ENCODE measurements at places on chromosomes 7 and 10.

GRCh38 chr10:73906524-73907447 lies 4.1 kb upstream of the PLAU start:
- peak; percentile 93 for DNase-seq

GRCh38 chr7:108091461-108091831 lies 38.7 kb downstream of the LAMB4 start:
- no peak for DNase-seq

DNA sequence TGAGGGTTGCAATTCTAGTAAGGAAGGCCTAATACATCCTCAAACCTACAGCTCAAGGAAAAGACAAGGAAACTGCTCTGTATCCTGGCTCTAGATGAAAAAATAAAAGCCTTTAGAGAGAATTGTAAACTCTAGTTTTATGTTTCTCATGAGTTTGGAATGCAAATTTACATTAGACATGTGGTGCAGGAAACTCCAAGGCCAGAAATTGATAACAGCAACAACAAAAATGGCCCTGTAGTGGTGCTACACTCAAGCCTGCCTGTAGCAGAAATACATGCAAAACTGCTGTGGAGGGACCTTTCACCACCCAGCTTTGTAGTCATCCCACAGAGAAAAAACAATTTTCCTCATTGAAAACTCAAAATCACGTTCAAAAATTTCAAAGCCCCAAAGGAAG lies 546.7 kb upstream of the LRRN3 start:
- DNase-seq = no peak

DNA sequence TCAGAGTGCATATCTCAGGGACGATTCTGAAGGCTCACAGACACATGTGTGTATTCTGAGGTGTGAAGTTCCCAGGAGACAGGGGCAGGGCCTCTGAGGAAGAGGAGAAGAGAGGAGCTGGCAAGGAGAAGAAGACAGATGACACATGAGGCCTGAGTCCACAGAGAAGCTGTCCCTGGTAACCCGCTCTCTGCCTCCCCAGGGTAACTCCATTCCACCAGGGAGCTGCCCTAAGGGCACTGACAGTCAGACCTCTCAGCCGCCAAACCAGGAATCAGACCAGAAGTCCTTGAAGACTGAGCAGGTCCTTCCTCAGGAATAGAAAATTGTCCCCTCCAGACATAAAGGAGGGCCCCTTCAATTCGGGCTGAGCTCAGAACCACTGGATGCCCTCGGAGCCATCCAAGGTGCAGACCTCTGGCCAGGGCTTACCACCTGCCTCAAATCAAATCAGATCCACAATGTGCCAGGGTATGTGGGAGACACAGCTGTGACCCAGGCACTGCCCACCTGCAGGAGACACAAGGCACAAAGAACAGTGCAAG lies 57.4 kb downstream of the TLL2 start:
- no peak for DNase-seq

DNA sequence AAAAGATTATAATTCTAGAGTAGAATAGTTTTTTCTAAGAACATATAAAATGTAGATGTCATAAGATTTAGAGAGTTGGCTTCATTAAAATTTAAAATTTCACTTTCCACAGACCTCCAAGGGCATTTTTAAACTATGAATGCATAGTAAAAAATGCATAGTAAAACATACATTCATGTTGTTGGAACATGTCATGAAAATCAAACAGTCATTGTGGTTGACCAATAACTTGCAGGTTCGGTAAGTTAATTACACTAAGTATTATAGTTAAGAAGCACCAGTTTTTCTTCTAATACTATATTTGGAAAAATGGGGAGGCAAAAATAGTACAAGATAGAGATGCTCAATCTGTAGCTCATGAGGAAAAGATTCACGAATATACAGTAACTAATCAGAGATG lies 61.5 kb upstream of the MACROH2A2 start:
- DNase-seq = no peak

DNA sequence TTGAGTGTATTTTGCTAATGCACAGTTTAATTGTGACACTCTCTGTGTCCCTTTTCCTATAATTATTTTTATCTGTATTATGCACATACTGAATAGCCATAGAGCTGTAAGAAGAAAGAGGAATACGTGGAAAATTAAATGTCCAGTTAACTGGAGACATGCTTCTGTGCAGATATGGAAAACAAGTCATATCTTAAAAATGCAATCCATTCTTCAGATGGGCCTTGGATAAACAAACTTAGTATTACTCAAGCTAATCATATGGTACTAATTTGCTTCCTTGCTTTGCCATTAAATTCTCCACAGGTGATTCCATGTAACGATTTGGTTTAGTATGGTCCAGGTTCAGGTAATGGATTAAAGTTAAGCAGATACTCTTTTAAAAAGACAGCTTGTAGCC lies 201.2 kb upstream of the CELF2 start:
- no peak for DNase-seq
